ENCODE measurements at places on chromosomes 11 and 22.

DNA sequence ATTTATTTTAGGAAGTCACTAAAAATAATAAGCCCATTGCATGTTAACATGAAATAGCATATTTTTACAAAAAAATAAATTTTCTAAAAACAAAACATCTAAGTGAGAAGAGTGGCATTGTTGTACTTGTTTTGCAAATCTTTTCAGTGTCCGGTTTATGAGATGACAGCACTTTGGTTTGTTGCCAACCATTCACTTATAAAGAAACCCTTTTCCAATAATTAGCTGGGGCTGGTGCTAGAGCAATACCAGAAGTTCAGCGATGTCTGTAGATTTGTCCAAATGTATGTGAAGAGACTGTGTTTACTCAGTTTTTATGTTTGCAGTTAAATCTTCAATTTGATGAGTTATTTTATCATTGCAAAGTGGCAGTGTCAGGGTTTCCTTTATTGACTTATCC is 22.1 kb upstream of the KRTAP5-7 start:
- DNase-seq, result no peak

- no peak for DNase-seq
Measured at GRCh38 chr11:70669871-70670675, 271.7 kb downstream of the CTTN start.

- peak; percentile 11 for DNase-seq
Measured at GRCh38 chr11:24592360-24592759, 95.5 kb downstream of the LUZP2 start.

DNA sequence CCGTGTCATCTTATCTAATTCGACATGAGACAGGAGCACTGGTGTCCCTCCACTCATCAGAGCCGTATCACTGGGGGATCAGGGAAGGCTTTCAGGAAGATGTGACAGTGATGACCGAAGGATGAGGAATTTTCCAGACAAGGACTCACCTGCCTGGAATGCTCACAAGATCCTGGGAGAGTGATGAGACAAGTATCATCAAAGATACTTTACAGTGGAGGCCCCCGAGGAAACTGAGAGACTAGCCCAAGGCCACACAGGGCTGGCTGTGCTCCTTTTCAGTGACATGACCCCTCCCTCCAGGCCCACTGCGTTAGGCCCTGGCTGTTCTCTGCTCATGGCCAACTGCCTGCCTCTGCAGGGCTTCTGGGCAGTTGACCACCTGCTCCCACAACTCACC is 13.0 kb downstream of the CLPB start:
- no peak for DNase-seq

All from DMS53 (cell line).